ENCODE measurements at places on chromosomes 12 and 14. TPM values are rescaled to one million over a fixed set of nuclear protein-coding genes. Genes with fewer than 3 reads are reported as not detected.
A peak's percentile ranks its signal among the peaks of the same experiment; 100 is the strongest.

DNA sequence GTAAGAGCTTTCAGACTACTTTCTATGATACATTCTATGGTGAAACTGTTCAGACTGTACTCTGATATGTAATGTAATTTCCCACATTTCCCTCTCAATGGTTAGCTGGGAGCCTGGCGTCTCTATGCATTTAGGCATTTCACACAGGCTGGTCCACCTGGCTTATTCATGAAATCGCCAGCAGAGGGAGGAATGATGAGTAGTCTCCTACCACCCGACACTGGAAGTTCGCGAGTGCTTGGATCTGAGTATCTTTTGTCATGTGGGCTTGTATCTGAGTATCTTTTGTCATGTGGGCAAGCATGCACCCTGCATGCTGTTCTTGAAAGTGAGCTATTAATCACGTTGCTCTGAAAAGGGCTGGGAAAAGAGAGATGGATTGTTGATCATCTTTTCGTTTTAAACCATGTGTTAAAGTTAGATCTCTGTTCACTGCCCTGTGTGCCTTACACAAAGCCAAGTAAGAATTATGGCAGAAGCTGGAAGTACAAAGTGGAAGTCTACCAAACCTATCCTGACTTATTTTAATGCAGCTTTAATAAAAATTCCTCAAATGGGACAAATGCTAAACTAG, 235.0 kb downstream of the ATP23 start:
- DNase-seq: peak; percentile 46

DNA sequence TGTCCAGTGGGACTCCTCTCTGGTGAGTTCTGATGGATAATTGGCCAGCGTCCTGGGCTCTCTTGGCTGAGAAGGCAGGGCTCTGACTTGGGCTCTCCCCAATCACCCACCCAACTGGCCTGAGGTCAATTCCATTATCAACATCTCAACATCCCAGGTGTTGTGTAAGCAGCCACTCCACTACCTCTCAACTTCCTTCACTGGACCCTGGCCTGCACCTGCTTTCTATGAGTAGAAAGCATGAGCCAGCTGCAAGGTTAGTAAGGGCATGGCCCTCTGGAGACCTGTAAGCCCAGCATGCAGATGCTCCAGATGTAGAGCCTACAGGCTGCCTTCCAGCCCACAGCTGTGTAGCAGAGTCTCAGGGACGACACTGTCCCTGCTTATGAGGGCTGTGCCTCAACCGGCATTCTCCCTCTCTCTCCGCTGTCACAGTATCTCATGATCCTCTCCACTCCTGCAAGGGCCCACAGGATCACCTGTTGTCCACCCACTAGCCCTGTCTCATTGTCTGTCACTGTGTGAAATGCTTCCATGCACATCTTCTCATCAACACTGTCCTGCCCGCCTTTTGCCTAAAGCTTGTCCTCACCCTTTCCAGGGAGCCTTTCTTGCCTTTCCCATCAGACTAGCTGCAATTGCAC, 5.4 kb upstream of the KRT81 start:
- no peak for DNase-seq

DNA sequence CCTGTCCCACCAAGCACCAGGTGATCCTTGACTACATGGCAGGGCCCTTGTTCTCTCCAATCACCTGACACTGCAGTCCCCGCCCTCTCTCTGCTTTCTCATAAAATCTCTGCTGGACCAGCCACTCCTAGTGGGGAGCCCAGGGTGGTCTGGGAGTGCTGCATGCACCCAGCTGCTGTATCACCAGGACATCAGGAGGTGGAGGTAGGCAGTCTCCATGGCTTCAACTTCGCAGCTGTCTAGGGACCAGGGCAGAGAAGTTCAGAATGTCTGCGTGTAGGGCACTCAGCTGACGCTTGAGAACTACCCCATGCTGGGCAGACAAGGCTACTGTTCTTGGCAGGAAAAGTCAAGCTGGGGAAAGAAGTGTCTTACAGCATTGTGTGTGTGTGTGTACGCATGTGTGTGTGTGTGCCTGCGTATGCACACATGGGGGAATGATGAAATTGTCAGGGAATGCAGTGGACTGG, 2.6 kb downstream of the WSCD2 start:
- DNase-seq: no peak

DNA sequence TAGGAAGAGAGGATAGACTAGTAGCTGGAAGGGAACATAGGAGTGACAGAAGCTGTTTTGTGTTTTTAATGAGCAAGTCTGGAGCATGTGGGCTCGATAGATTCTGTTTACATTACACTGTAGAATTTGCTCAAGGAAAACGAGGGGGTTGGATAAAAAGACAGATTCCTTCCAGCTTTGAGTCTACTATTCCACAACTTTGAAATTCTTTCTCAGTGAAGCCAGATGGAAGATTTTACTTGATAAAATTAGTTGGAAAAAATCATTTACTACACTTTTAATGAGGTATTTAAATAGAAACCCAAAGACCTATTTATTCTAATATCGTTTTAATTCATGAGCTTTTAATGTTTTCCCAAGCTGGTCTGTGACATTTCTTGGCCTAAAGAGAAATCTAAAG, 19.5 kb upstream of the EPS8 start:
- DNase-seq: no peak

- no peak for DNase-seq
Observed at GRCh38 chr12:124583854-124584253, 16.4 kb upstream of the NCOR2 start.

GRCh38 chr12:106585521-106586277, 2.9 kb downstream of the RFX4 start:
- DNase-seq: peak; percentile 10

DNA sequence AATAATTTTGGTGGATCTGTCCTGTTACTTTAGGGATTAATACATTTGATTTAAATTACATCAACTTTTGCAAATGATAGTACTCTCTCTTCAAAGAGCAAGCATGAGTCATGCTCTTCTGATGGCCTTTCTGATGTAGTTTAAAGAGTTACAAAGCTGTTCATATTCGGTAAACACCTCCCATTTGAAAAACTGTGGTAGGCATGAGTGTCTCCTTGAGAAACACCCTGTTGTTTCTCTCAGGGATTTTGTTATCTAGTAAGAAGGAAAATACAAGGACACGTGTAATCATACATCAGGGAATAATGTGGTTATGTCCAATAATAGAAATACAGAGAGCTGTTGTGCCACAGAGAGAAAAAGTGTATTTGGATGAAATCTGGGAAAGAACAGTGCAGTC, 53.3 kb upstream of the E2F7 start:
- DNase-seq: peak; percentile 7

GRCh38 chr14:96264853-96265252, 8.8 kb downstream of the BDKRB1 start:
- DNase-seq: no peak

DNA sequence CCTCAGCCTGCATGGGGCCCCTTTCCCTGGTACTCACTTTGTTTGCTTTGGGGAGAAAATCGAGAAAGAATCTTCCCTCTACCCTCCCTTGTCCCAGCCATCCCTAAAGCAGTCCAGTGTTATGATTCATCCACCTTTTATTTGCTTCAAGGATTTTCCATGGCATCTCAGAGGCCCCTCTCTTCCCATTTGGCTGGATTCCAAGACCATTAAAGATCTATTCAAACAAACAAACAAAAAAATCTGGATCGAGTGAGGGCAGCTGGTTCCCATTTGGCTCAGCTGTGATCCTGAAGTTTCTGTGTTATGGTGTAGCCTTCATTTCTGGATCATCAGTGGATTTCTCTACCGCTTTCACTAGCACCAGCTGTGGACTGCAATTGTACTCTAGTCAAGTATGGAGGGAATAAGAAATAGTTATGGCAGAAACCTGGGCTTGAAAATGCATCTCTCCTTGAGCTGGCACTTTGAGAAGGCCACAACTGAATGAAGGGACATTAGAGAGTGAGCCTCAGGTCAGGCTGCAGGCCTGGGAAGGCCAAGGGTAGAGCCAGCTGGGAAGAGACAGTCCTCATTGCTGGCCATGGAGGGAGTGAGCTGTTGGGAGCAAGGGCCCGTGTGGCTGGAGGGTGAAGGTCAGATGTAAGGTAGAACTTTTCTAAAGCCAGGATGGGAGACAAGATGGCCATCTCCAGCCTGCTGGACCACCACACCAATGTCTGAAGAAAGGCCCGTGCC, 13.7 kb downstream of the KRT71 start:
- peak; percentile 44 for DNase-seq

DNA sequence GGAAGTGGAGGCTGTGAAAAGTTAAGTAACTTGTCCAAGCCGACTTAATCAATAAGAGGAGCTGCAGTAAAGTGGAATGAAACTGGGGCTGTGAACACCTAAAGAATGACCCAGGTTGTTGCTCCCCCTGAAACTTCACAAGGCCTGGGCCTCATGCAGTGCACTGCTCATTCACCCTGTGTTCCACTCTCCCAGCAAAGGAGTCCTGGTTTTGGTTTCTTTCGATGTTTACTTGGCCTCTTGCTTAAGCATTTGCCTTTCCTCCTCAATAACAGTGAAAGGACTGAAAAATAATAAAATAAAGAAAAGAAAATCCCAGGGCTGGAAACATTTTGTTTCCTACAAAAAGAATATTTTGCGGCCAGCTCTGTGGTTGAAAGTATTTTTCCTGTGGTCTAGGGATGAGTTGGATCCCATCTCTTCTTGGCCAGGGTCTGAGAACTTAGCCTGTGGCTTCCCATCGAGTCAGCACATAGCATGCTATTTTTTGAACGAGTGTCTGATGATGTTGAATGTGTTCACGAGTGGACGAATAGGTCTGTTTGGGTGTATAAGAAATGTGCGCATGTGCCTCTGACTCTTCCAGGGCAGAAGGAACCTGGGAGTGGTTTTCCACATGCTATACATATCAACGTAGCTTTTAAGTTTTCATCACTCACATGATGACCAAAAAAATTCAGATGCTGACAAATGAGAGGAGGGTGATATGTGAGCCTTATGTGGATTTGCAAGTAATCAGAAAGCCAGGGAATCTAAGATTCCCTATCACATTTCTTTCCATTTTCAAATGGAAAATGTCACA, 349.8 kb downstream of the ZFP36L1 start:
- no peak for DNase-seq

GRCh38 chr12:104218935-104219334, 3.4 kb downstream of the TXNRD1 start:
- DNase-seq: peak; percentile 63

DNA sequence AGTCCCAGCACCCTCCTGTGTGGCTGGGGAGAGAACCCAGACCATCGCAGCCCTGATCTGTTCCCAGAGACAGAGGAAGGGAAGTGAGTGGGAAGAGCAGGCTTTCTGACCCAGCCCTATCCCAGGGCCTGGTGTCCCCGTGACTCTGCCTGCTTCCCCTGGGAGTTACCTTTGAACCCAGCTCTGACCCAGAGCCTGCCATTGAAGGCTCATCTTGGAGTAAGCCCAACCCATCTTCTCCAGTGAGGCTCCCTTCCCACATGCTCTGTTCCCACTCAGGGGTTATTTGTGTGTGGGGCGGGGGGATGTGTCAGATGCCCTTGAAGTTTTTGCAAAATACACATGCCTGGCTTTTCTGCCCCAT, 6.0 kb downstream of the TMEM63C start:
- no peak for DNase-seq

- peak; percentile 65 for DNase-seq
Observed at GRCh38 chr12:122882908-122883558, 12.9 kb downstream of the VPS37B start.

GRCh38 chr14:102080183-102081080, 6.4 kb downstream of the HSP90AA1 start:
- no peak for DNase-seq

- DNase-seq: no peak
Observed at GRCh38 chr14:72783741-72784140, 110.2 kb downstream of the DPF3 start.

DNA sequence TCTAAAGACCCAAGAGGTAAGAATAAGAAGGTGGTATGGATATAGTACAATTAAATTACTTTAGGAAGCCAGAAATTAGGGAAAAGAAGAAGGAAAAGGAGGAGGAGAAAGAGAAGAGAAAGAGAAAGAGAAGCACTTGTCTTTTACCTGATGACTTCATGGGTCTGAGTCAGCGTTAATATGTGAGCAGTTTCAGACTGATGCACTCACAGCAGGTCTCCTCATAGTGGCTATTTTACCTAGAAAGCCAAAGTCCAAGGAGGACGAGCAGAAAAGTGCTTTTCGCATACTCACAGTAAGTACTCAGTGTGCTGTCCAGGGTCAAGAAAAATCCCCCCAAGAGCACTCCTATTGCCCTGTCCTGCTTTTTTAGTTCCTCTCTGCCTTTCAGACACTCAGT, 222.1 kb downstream of the C12orf42 start:
- no peak for DNase-seq

- DNase-seq: no peak
Observed at GRCh38 chr14:56125772-56126636, 7.8 kb downstream of the PELI2 start.

- DNase-seq: no peak
Observed at GRCh38 chr12:51549637-51550036, 41.4 kb upstream of the SCN8A start.

- DNase-seq: no peak
Observed at GRCh38 chr12:64723630-64724029, 35.6 kb downstream of the GNS start.

DNA sequence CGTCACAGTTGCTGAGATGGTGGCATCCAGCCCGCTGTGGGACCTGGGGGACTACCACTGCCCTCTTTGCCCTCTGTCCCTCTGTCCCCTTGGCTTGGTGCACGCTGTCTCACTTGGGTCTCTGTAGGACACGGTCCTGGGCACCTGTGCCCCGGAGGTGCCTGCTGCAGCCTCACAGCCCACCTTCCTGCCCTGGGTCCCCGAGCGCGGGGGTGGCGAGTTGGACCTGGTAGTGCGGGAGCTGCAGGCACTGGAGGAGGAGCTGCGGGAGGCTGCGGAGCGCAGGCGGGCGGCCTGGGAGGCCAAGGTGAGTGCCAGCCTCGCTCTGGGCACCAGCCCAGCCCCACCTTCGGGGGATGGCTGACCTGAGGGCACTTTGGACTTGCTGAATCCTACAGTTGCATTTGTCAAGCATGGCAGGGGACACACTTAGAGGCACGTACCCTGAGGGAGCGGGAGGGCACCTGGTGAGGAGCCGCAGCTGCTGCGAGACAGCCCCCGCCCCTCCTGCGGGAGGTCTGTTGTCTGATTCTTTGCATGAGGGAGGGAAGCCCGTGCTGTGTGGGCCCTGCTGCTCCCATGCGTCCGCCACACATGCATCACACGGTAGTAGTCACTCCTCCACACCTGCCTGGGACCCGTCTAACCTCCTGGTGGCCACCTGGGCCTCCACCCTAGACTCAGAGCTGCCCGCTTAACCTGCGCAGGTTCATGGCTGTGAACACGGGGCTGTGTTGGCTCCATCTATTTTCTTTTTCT, 6.8 kb downstream of the TEDC1 start:
- no peak for DNase-seq

PRH2 gene
- not detected for total RNA-seq

PYGL gene
- total RNA-seq: 99.6 TPM

FOXG1 gene
- total RNA-seq: not detected

NRXN3 gene
- total RNA-seq: under 0.01 TPM

TTC8 gene
- 13.3 TPM for total RNA-seq

SMIM41 gene
- total RNA-seq: not detected

TAS2R10 gene
- 0.17 TPM for total RNA-seq

POTEG gene
- total RNA-seq: not detected

CAPZA3 gene
- total RNA-seq: not detected

EIF2S3B gene
- total RNA-seq: 1.0 TPM

KLRC3 gene
- total RNA-seq: not detected

PTCSC3 gene
- total RNA-seq: not detected

NPC2 gene
- total RNA-seq: 322 TPM

PLD4 gene
- 0.05 TPM for total RNA-seq

GPD1 gene
- not detected for total RNA-seq

IGFBP6 gene
- total RNA-seq: 4.9 TPM

SLC15A4 gene
- 30.2 TPM for total RNA-seq

MDGA2 gene
- total RNA-seq: not detected

TAS2R7 gene
- total RNA-seq: not detected

Measured in dermis blood vessel endothelial cell (primary cell).